ENCODE measurements at places on chromosomes 4 and X.
A peak's percentile ranks its signal among the peaks of the same experiment; 100 is the strongest.

DNA sequence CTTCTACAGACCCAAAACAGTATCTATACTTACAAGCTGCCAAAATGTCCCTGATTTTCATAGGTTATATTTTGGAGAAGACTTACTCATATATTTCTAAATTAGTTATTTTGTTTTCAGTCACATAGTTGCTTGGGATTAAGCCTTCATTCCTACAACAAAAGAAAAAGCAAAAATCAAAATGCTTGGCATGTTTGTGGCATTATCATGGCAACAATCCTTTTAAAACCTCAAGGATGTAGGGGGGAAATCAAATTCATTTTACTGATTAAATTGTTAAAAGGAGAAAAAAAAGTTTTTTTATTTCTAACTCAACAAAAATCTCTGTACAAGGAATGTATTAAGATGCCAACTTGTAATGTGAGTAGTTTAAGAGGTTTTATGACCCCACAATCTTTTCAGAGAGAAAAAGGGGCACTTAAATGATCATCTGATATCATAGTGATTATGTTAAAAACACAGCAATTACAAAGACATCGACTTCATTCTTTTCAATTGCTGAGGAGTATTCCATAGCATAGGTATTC is 23.5 kb downstream of the TXK start:
- no peak for DNase-seq

GRCh38 chrX:112190646-112191045 is 108.1 kb upstream of the TRPC5 start:
- DNase-seq: no peak

- peak; percentile 28 for DNase-seq
Observed at GRCh38 chr4:6898763-6899162, 10.9 kb upstream of the TBC1D14 start.

DNA sequence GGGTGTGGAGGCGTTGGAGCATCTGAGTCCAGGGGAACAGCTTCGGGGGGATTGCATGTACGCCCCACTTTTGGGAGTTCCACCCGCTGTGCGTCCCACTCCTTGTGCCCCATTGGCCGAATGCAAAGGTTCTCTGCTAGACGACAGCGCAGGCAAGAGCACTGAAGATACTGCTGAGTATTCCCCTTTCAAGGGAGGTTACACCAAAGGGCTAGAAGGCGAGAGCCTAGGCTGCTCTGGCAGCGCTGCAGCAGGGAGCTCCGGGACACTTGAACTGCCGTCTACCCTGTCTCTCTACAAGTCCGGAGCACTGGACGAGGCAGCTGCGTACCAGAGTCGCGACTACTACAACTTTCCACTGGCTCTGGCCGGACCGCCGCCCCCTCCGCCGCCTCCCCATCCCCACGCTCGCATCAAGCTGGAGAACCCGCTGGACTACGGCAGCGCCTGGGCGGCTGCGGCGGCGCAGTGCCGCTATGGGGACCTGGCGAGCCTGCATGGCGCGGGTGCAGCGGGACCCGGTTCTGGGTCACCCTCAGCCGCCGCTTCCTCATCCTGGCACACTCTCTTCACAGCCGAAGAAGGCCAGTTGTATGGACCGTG is 2.2 kb downstream of the AR start:
- no peak for DNase-seq

DNA sequence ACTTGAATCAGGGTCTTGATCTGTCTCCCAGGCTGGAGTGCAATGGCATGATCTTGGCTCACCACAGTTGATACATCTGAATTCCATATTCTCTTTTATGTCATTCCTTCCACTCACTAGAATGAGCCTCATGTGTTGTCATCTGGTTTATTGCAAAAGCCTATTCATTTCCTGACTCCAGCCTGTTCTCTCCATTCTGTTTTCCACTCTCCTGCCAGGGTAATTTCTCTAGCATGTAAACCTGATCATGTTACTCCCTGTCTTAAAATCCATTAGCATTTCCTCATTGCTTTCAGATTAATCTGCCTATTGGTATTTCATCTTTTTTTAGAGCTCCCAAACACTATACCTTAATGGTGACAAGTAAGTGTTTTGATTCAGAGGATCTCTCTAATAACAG is 4.3 kb upstream of the DDX60L start:
- no peak for DNase-seq

- no peak for DNase-seq
Observed at GRCh38 chr4:187687697-187688096, 307.9 kb upstream of the ZFP42 start.

DNA sequence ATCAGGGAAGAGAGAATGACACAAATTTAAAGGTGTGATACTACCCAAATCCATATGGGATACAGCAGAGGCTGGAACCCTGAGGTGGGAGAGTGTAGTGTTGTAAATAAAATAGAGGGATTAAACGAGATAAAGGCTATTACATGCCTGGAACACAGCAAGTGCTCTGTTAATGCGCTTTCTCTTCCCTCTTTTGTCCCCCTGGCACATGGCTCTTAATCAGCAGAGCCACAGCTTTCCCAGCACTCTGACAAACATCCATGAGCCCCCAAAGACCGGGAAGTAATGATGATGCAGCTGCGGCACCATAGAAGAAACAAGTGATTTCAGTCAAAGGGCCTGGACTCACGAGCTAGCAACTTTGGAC is 85.9 kb downstream of the RASL11B start:
- no peak for DNase-seq

DNA sequence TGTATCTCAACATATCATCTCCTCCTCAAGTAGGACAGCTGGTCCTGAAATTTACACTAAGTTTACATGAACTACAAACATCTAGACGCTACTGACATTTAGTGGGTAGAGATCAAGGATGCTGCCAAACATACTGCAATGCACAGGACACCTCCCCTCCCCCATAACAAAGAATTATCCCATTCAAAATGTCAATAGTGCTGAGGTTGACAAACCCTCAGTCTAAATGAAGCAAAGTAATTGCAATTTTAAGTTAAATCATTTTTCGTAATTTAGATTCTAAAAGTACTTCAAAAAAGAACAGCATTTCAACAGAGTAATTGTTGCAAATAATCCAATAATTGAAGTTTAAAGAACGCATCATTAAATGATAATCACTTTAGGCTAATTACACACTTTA is 1.2 kb downstream of the PRMT9 start:
- no peak for DNase-seq

DNA sequence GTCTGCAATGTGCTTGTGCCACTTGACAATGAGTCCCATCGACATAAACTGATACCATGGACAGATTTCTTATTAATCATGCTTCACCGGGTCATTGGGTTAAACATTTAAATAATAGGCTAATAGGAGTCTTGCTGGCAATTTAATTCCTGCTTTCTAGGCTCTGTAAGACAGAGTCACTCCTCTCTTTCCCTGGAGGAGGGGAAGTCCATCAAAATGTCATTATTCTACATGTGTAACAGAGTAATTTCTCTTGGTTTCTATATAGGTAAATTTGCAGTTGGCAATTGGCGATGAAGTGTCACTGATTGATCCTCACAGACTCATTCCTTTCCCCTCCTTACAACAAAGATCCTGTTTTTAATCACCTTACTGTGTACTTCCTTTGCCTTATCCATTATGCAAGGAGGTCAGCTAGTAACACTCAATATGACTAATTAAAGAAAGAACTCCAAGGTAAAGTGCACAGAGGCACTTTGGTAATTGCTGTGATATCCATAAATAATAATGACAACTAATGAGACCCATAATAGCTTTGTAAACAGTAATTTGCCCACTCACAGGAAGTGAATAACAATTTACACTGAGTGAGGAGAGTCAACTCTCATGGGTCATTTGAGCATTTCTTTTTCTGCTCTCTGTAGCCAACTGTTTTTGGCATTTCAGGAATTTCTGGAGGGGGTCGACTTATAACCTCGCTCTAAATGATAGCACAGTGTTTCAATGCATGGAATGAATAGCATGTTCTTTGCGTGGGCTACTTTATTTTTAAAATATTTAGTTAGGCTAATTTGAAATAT is 184.0 kb downstream of the UGT8 start:
- DNase-seq: no peak

DNA sequence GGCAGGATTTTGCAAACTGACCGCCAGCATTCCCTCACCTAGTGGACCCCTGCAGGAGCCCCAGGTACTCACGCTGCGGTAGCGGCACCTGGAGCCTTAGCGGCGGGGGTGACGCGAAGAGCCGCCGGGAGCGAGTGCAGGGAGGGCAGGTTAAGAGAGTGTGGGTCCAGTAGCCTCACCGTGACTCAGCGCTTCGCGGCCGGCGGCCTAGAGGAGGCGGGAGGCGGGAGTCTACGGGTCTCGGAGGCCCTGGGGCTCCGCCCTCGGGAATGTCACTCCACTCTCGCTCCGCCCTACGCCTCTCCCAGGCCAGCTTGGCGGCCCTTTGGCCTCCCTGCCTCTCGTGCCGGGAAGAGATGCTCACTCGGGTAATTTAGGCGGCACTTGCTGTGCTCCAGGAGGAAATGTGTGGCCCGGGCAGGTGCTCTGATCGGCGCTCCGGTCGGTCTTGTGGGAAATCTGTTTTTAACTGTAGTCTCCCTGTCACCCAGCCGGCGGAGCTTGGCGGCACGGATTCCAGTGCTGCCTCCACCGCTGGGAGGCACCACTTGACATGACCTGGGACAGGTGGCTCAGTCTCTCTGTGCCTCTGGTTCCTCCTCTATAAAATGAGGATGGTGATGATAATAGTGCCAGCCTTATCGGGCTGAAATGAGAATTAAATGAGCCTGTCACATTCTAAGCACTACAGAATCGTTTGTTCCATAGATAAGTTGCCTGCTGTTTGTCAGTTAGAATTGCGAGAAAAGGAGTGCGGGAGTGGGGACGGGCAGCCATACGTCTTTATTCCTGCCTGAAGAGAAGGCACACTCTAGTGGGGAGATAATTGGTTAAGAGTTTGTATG is at the start of gene PIR:
PIR (minus strand) TSS at position 216 of the 845 bp plus-strand sequence. CDS start 2,076 bp downstream, outside the sequence.
- peak; percentile 60 for DNase-seq

- no peak for DNase-seq
Observed at GRCh38 chrX:107629540-107629909, 1.2 kb downstream of the PRPS1 start.

DNA sequence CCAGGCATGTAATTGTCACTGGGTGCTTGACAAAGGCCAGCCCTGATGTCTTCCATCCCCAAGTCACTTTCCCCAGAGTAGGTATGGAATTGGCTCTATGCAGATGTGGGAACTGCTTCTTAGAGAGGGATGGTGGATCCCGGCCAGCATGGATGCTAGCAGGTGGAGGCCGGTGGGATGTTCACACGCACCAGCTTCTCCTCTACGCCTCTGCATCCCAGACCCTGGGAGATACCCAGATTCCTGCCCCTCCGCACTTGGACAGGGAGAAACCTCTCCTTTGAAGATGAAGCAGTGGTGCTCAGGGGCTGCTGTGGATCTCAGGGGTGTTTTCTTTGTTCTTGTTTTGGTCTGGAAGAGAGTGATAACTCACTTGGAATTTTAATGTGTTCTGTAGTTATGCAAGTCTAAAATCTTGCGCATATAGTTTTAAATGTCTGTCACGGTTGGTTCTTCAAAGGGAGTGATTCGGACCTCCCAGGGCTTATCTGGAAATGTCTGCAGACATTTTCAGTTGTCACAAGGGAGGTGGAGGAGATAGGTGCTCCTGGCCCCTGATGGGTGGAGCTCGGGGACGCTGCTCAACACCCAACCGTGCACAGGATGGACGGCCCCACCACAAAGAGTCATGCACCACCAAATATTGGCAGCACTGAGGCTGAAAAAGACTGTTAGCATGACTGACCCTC is 308.0 kb downstream of the DHRSX start:
- DNase-seq: no peak

GRCh38 chrX:56232221-56233082 is at the start of gene KLF8:
Gene KLF8, plus strand, starts transcription at chrX:56232356. Its CDS starts 979 bp downstream, at chrX:56233335.
- peak; percentile 63 for DNase-seq

DNA sequence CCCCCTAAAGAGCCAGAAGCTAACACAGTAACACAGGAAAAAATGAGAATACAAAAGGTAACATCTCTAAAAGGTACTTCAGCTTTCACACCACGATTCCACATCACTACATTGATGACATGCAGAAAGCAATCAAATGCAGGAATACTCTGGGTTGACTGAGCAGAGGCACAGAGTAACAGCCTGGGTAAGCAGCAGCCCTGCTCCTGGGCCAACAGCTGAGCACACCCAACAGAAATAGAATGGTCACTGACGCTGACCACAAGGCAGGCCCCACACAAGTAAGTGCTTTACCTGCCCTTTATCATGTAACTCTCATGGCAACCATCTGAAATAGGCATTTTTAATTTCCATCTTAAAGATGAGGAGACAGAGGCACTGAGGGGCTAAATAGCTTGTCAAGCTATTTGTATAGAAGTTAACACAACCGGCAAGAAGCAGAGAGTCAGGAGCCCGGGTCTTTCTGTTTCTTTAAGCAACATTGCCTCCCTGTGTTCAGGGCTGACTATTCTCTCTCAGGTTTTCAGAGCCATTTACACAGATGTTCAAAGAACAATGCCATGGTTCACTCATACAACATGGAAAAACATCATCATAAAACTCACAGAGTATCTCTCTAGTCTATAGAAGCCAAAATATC is 168.9 kb downstream of the ZNF674 start:
- DNase-seq: peak; percentile 23

DNA sequence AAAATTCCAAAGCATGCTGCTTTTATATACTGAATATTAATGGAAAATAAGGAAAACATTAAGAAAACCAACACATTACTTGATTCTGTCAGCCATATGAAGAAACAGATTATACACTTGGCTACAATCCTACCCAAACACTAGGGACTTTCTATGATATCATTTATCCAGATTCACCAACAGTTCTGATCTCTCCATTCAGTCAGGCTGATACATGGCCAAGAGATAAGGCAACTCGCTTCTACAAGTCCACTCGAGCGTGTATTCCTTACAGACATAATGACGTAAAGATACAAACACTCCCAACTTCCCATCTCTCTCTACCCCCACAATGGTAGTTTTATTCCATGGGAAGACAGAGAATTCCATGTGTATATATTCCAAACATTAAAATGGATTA is 44.5 kb downstream of the NEK1 start:
- no peak for DNase-seq

GRCh38 chr4:107219681-107220080 is 183.6 kb upstream of the DKK2 start:
- no peak for DNase-seq

GRCh38 chr4:8097141-8097541 is 61.5 kb downstream of the ABLIM2 start:
- DNase-seq: no peak

DNA sequence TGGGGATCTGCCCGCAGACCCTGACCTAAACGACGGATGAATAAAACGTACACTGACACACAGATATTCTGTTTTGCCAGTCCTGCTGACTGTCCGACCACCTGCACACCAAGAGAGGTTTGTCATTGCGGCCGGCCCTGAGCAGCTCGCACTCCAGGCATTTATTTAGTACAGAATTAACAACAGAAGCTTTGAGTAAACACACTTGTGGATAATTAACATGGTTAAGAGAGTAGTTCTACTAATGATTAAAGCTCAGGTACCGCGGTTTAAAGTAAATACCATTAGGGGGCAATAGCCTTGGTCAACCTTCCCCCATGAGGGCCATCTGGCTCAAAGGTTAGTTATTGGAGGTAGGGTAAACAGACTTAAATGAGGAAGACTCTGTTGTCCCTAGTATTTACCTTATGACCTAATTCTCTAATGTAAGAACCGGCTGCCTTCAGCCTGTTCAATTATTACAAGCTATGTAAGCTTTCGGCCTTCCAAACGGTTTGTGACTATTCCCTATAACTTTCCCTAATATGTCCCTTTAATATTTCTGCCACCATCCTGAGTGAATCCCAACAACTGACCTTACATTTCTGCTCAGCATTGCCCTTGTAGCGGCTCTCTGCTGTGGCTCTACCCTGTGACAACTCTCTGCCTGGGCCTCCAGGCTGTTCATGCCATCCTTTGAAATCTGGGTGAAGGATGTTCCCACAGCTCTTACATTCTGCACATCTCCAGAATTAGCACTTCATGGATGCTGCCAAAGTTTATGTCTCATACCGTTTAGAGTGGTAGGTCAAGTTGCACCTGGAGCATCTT is 46.9 kb upstream of the SYTL5 start:
- DNase-seq: no peak

Measured in CD4-positive, alpha-beta T cell treated with Interleukin-6 for 4 hours (primary cell).